CD4-positive, CD25-positive, alpha-beta regulatory T cell (primary cell): ENCODE measurements at places on chromosomes 5 and 9. TPM values are rescaled to one million over a fixed set of nuclear protein-coding genes. Genes with fewer than 3 reads are reported as not detected.

GRCh38 chr9:136554870-136555269 is 9.0 kb upstream of the NOTCH1 start:
- H3K4me3 ChIP-seq = no peak overlapping the region
- H3K36me3 ChIP-seq = no peaks in the 10 kb centered on the region
- no peak overlapping the region for H3K27ac ChIP-seq
- DNase-seq = no peak
- H3K4me1 ChIP-seq = peaks cover 9% of the 10 kb centered on the region

GRCh38 chr5:126816649-126817048 is 39.7 kb downstream of the LMNB1 start:
- H3K27me3 ChIP-seq = no peaks in the 10 kb centered on the region
- H3K27ac ChIP-seq = no peak overlapping the region
- no peak for DNase-seq
- peaks cover 19% of the 10 kb centered on the region for H3K36me3 ChIP-seq

The HMGCR gene
- total RNA-seq = 40.0 TPM

- no peak overlapping the region for H3K27ac ChIP-seq
- no peaks in the 10 kb centered on the region for H3K27me3 ChIP-seq
- H3K36me3 ChIP-seq = no peaks in the 10 kb centered on the region
- DNase-seq = no peak
Observed at GRCh38 chr9:38194870-38195269, 125.8 kb upstream of the SHB start.

DNA sequence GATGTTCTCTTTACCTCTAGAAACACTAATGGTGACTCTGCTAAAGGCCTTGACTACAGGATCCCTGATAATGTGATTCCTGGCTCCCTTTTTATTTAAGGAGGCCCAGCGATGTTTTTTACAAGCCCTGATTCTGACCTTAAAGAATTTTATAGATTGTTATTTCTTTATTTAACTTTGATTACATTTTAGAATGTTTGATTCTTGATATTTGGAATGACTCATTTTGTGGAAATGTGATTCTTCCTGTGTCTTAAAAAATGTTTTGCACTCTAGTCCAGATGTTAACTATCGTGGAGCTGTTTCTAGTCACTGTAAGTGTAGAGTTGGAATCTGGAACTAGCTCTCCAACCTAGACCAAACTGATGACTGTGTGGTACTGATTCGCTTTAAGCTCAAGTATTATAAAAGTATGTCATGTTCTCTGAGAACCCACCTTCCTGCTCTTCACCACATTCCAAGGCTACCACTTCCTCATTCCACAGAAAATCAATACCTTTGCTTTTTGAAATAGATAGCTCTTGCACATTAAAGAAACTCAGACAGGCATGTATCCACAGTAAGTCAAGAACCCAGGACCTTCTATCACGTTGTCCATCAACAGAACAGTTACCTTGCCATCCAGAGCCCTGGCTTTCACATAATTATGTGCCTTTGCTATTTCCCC is 65.2 kb downstream of the JMY start:
- H3K4me3 ChIP-seq = no peak overlapping the region
- no peaks in the 10 kb centered on the region for H3K27me3 ChIP-seq
- no peak for DNase-seq
- H3K36me3 ChIP-seq = peaks cover 80% of the 10 kb centered on the region
- H3K27ac ChIP-seq = no peak overlapping the region
- no peaks in the 10 kb centered on the region for H3K4me1 ChIP-seq

The LCN1 gene
- total RNA-seq = not detected

GRCh38 chr5:73523861-73524260 is 25.6 kb downstream of the BTF3 start:
- no peaks in the 10 kb centered on the region for H3K36me3 ChIP-seq
- peaks cover 3% of the 10 kb centered on the region for H3K27me3 ChIP-seq
- no peak for DNase-seq
- H3K27ac ChIP-seq = no peak overlapping the region
- no peaks in the 10 kb centered on the region for H3K4me1 ChIP-seq

- H3K4me1 ChIP-seq = no peaks in the 10 kb centered on the region
- H3K27ac ChIP-seq = no peak overlapping the region
- H3K27me3 ChIP-seq = peaks cover 3% of the 10 kb centered on the region
Observed at GRCh38 chr9:21153336-21154017, 11.8 kb upstream of the IFNW1 start.

DNA sequence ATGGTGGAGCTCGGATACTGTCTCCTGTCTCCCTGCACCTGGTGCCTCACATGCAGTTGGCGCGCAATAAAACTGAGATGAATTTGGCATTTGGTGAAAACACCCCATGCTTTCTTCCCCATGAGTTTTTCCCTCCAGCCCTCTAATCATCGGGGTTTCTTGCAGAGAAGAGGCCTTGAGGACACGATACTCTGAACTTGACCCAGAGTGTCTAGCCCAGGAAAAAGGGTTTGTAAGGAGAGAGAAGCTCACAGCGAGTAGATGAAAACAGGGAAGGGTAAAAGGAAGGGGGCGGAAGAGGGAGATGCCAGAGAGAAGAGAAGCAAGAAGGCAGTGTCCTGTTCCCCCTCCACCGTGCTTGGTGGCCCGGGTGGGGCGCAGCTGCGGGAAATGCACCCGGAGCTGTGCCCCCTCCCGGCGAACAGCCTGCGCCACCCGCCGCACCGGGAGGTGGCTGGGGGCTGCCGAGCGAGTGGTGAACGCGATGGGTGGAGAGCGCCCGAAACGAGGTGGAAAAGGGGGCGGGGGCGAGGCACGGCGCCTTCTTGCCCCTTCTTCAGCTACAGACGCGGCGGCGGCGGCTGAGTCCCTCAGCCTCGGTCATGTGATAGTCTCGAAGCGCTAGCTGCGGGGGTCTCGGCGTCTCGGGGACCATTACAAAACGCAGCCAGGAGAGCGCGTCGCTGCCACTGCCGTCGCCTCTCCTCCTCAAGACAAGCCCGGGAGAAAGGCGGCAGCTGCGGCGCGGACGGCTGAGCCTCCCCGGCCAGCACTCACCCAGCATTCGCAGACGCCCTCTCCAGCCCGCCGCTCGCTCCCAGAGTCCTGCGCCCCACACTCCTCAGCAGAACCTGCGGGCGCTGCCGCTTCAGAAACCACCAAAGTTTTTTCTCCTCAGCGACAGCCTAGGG is 1.1 kb upstream of the FOXB2 start:
- H3K27me3 ChIP-seq = peaks cover 36% of the 10 kb centered on the region
- H3K27ac ChIP-seq = no peak overlapping the region
- peaks cover 10% of the 10 kb centered on the region for H3K4me1 ChIP-seq
- DNase-seq = no peak

DNA sequence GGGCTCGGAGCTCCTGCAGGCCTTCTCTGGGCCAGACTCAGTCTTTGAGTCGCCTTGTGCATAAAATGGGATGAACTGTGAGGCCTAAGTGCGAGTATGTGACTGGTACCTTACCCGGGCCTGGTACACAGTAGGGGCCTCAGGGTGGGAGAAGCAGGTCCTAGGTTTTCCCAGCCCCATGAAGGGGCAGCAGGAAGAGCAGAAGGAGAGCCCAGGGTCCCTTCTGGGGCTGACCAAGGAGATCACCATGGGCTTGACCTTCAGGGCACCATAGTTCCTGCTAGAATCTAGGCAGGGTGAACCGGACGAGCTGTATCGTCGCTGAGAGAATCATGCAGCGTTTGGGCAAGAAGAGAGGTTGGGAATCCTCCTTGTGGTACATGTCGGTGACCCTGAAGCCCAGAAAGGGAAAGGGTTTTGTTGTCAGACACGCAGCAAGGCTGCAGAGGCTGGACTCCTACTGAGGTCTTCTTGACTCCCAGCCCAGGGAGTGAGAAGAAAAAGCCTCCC is 373 bp upstream of the PHYKPL start:
- H3K27me3 ChIP-seq = no peaks in the 10 kb centered on the region
- H3K27ac ChIP-seq = peak overlapping the region; percentile 89
- H3K36me3 ChIP-seq = peaks cover 25% of the 10 kb centered on the region

DNA sequence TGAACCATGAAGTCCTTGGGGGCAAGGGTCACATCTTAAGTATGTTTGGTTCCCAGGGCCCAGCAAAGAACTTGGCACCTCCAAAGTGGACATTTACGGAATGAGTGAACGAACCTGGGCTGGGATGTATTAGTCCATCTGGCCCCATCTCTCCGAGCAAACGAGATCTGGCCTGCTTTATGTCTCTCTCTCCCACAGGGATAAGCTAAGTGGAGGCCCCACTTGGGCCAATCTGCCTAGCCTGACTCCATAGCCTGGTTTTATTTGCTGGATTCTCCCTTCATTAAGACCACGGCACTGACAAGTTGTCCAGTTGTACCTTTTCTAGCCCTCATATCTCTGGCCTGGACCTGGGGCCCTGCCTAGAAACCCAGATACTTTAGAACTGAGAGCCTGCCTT is 2.1 kb downstream of the TTLL11 start:
- peaks cover 21% of the 10 kb centered on the region for H3K4me1 ChIP-seq
- H3K4me3 ChIP-seq = no peak overlapping the region
- no peaks in the 10 kb centered on the region for H3K36me3 ChIP-seq
- DNase-seq = no peak
- H3K27ac ChIP-seq = no peak overlapping the region
- peaks cover 2% of the 10 kb centered on the region for H3K27me3 ChIP-seq

- H3K4me3 ChIP-seq = peak within 1 kb of the TSS; percentile 70
- peak; percentile 26 for DNase-seq
- H3K4me1 ChIP-seq = peaks cover 35% of the 10 kb centered on the region
- peak within 1 kb of the TSS; percentile 65 for H3K27ac ChIP-seq
- H3K36me3 ChIP-seq = no peaks in the 10 kb centered on the region
- H3K27me3 ChIP-seq = no peaks in the 10 kb centered on the region
Observed at GRCh38 chr9:93576258-93577077, at the start of gene PHF2. PHF2 (plus strand) TSS chr9:93576584; CDS start chr9:93576774, 190 bp downstream.

DNA sequence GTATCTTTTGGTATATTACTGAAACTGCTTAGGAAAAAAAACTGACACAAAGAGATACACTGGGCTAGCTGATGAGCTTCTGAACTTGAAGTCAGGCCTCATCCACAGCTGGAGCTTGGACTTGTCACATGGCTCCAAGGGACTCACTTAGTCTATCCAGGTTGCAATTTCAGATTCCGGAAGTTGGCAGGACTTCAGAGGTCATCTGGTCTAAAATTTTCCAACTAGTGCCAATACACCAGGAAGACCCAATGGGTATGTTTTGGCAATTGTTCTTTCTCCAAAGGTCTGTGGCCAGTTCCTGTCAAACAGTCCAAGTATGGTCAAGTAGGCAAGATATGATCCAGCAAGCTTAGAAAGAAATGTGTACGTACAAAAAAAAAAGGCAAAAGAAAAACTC is 36.7 kb downstream of the MRPS27 start:
- DNase-seq = no peak
- no peak overlapping the region for H3K4me3 ChIP-seq
- no peak overlapping the region for H3K27ac ChIP-seq
- no peaks in the 10 kb centered on the region for H3K27me3 ChIP-seq

GRCh38 chr9:107368696-107369095 is 85.6 kb downstream of the RAD23B start:
- no peak overlapping the region for H3K27ac ChIP-seq
- H3K4me1 ChIP-seq = no peaks in the 10 kb centered on the region
- no peak overlapping the region for H3K4me3 ChIP-seq
- H3K27me3 ChIP-seq = no peaks in the 10 kb centered on the region
- DNase-seq = no peak

The SLC25A46 gene
- total RNA-seq = 31.8 TPM

The NR4A3 gene
- 84.1 TPM for total RNA-seq

DNA sequence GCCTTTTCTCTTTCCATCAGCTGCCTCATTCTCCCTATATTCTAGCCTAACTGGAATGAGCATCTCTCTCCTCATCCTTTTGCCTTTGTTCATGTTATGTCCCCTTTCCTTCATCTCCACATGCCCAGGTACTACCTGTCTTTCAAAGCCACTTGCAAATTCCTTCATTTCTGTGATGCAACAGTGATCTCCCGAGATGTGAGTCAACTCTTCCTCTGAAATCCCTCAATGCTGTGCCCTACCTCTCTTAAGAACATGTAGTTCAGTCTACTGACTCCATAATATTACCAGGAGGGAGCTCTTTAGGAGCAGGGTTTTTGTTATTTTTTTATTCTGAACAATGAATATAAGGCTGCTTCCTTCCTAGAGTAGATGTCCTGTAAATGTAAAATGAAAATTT is 91.6 kb downstream of the ZNF462 start:
- no peak overlapping the region for H3K4me3 ChIP-seq
- no peaks in the 10 kb centered on the region for H3K36me3 ChIP-seq
- no peaks in the 10 kb centered on the region for H3K4me1 ChIP-seq
- DNase-seq = no peak

The NEUROG1 gene
- not detected for total RNA-seq
